Pericardium fibroblast (primary cell): ENCODE measurements at places on chromosomes 7 and 10. TPM values are rescaled to one million over a fixed set of nuclear protein-coding genes. Genes with fewer than 3 reads are reported as not detected.

ACTL6B gene
- total RNA-seq: not detected in 2 replicates

CFAP46 gene
- total RNA-seq: 1.9 and 2.6 TPM in 2 replicates

TAS2R41 gene
- total RNA-seq: not detected in 2 replicates

SPACDR gene
- 8.4 TPM in 1 of 2 replicates, not detected in the other for total RNA-seq

PYROXD2 gene
- total RNA-seq: 9.0 and 17.6 TPM in 2 replicates

INA gene
- 0.09 and 0.12 TPM in 2 replicates for total RNA-seq

ATP6V0A4 gene
- total RNA-seq: 0.58 TPM in 1 of 2 replicates, not detected in the other

GDF2 gene
- not detected in 2 replicates for total RNA-seq

PAPOLB gene
- total RNA-seq: 0.12 TPM in 1 of 2 replicates, not detected in the other

GPR146 gene
- total RNA-seq: 5.4 and 18.6 TPM in 2 replicates

SUV39H2 gene
- total RNA-seq: 3.2 and 6.8 TPM in 2 replicates

NACAD gene
- 1.6 and 3.9 TPM in 2 replicates for total RNA-seq

ANKRD7 gene
- total RNA-seq: 0.26 TPM in 1 of 2 replicates, not detected in the other

ARHGAP22 gene
- 6.0 and 7.9 TPM in 2 replicates for total RNA-seq

PILRA gene
- 2.2 and 5.6 TPM in 2 replicates for total RNA-seq

OPN1SW gene
- not detected in 2 replicates for total RNA-seq

FEZF1 gene
- not detected in 2 replicates for total RNA-seq

SPDYE1 gene
- not detected in 2 replicates for total RNA-seq

STEAP1B gene
- total RNA-seq: 2.9 and 3.8 TPM in 2 replicates

SPDYE16 gene
- total RNA-seq: not detected in 2 replicates

CTAGE15 gene
- total RNA-seq: not detected in 2 replicates

ACTR1A gene
- 68.0 and 114 TPM in 2 replicates for total RNA-seq

MACC1 gene
- under 0.01 and 0.09 TPM in 2 replicates for total RNA-seq

ITGB8 gene
- total RNA-seq: 6.0 and 16.3 TPM in 2 replicates

PTPRE gene
- 0.43 and 1.1 TPM in 2 replicates for total RNA-seq

AIFM2 gene
- 5.4 and 8.9 TPM in 2 replicates for total RNA-seq

ITGA8 gene
- 0.94 and 3.5 TPM in 2 replicates for total RNA-seq

CHST3 gene
- 23.7 and 26.3 TPM in 2 replicates for total RNA-seq

CDH23 gene
- total RNA-seq: under 0.01 and 1.1 TPM in 2 replicates

EN2 gene
- under 0.01 TPM in 1 of 2 replicates, not detected in the other for total RNA-seq

PITRM1 gene
- total RNA-seq: 44.6 and 55.2 TPM in 2 replicates

ZNF804B gene
- not detected in 2 replicates for total RNA-seq

C10orf95 gene
- total RNA-seq: not detected in 2 replicates

SUN3 gene
- not detected in 2 replicates for total RNA-seq

ZNF736 gene
- total RNA-seq: 2.0 and 12.5 TPM in 2 replicates

CYP3A5 gene
- 0.43 TPM in 1 of 2 replicates, not detected in the other for total RNA-seq

HELLS gene
- total RNA-seq: 2.6 and 19.1 TPM in 2 replicates

OR2A42 gene
- total RNA-seq: not detected in 2 replicates

CNNM1 gene
- 0.09 and 2.2 TPM in 2 replicates for total RNA-seq

PRKCQ gene
- 0.09 and 0.12 TPM in 2 replicates for total RNA-seq

SPDYE5 gene
- not detected in 2 replicates for total RNA-seq

PVRIG gene
- total RNA-seq: not detected in 2 replicates

STMP1 gene
- total RNA-seq: 17.9 and 23.8 TPM in 2 replicates

ANKRD1 gene
- total RNA-seq: 28.0 and 189 TPM in 2 replicates

CDHR3 gene
- total RNA-seq: 2.0 and 3.9 TPM in 2 replicates

GPRIN2 gene
- total RNA-seq: 0.58 TPM in 1 of 2 replicates, not detected in the other
